Omental fat pad (tissue), 4 donors: ENCODE measurements at places on chromosomes 4 and X. TPM values are rescaled to one million over a fixed set of nuclear protein-coding genes. Genes with fewer than 3 reads are reported as not detected.

The SPRY1 gene
- total RNA-seq = 263 TPM

The TIGD4 gene
- not detected for total RNA-seq

The PAGE4 gene
- not detected for total RNA-seq

The SCFD2 gene
- 65.6 TPM for total RNA-seq

The SLC2A9 gene
- total RNA-seq = 4.7 TPM

The NAA11 gene
- total RNA-seq = not detected

The FGF5 gene
- total RNA-seq = 0.09 TPM
